ENCODE measurements at places on chromosomes 13 and 19.
A peak's percentile ranks its signal among the peaks of the same experiment; 100 is the strongest.

GRCh38 chr19:21586311-21587116 lies 81.1 kb downstream of the ZNF429 start:
- DNase-seq: peak; percentile 11

GRCh38 chr19:18543814-18544475 lies 572 bp upstream of the FKBP8 start:
- DNase-seq: peak; percentile 91

- DNase-seq: no peak
Measured at GRCh38 chr13:43316281-43316680, 292.9 kb downstream of the DNAJC15 start.

DNA sequence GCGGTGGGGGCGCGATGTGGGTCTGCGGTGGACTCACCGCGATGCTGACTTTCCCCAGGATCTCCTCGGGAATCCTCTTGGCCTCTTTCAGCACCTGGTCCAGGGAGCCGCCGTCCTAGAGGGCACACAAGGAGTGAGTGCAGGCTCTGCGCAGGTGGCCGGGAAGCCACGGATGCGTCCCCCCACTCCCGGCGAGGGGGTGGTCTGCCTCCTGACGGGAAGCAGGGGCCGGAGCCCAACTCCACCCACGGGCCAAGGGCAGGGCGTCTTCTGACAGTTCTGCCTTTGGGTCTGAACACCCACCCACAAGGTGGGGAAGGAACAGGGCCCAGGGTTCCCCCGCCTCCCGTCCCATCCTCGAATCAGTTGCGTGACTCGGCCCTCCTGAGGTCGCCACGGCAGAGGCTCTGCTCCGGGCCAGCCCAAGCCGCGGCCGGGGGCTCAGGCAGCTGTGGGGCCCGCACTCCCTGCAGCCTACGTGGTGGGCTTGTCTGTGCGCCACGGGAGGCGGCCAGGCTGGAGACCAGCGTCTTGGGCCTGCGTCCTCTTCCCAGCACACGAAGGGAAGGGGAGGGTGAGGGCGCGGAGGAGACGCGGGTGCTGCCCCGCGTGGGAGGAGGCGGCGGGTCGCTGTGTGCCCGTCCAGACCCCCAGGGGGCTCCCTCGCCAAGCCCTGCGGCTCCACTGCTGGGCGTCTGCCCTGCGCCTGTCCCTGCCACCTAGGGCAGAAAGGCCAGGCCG lies 21.4 kb downstream of the MAP2K2 start:
- DNase-seq: no peak

- no peak for DNase-seq
Measured at GRCh38 chr19:22427547-22427946, 5.4 kb upstream of the ZNF98 start.

DNA sequence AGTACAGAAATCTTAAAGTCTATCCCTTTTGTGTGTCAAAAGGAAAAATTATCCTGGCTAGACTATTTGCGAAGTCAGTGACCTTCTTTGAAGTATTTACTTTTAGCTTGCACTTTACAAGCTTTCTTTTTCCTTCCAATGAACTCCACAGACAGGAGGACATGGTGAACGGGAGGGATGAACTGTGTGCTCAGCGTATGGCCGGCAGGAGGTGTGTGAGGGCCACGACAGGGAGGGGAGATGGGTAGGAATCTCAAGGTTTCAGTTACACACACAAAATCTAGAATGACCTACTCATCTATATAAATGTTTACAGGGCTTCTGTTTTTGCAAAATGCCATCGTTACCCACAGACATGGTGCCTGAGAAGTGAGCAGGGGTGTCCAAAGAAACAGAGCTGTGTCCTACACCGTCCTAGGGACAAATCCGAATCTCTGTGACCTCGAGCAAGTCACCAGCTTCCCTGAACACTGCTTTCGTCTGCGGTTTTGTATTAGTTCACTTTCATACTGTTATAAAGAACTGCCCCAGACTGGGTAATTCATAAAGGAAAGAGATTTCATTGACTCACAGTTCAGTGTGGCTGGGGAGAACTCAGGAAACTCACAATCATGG lies 537.2 kb downstream of the LIG4 start:
- DNase-seq: no peak

- no peak for DNase-seq
Measured at GRCh38 chr19:2309734-2310362, 1.9 kb upstream of the LINGO3 start.

- DNase-seq: no peak
Measured at GRCh38 chr19:33403973-33404304, 30.4 kb downstream of the CEBPG start.

DNA sequence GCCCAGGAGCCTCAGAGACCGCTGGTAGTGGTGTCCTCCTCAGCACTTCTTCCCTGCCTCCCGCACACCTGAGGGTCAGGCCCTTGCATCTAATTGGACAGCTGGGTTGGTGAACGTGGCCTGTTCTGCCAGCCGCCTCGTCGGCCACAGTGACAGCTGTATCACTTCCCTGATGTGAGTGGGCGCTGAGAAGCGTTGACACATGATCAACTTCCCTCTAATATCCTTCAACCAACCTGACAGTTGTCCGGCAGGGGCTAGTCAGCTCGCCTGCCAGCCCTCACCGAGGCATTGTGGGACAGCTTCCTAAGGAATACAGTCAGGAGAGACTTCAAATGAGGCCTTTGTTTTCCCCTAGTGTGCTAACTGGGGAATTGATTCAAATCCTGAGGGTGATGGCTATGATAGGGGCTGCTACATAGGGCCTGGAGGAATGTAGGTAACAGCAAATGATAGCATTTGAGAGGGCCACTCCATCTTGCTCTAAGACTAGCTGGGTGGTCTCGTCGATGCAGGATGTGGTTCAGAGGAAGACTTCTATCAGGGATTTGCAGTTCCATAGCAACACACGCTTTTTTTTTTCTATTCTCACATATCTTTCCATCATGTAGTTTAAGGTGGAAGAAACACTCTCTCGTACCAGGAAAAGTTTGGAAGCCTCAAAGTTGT lies 230.8 kb downstream of the TSHZ3 start:
- no peak for DNase-seq

DNA sequence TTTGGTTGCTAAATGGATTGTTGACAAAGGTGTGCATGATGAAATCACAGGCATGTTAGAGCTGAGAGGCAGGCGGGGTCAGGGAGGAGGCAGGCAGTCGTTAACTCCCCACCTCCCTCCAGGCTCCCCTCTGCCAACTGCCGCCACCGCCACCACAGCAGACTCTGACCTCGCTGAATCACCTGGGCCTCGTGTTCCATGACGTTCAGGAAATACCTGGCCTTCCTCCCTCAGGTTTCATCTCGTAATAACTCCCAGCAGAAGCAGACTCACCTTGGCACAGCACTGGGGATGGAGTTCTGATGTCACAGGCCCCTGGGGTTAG lies 198.5 kb downstream of the KATNAL1 start:
- no peak for DNase-seq

DNA sequence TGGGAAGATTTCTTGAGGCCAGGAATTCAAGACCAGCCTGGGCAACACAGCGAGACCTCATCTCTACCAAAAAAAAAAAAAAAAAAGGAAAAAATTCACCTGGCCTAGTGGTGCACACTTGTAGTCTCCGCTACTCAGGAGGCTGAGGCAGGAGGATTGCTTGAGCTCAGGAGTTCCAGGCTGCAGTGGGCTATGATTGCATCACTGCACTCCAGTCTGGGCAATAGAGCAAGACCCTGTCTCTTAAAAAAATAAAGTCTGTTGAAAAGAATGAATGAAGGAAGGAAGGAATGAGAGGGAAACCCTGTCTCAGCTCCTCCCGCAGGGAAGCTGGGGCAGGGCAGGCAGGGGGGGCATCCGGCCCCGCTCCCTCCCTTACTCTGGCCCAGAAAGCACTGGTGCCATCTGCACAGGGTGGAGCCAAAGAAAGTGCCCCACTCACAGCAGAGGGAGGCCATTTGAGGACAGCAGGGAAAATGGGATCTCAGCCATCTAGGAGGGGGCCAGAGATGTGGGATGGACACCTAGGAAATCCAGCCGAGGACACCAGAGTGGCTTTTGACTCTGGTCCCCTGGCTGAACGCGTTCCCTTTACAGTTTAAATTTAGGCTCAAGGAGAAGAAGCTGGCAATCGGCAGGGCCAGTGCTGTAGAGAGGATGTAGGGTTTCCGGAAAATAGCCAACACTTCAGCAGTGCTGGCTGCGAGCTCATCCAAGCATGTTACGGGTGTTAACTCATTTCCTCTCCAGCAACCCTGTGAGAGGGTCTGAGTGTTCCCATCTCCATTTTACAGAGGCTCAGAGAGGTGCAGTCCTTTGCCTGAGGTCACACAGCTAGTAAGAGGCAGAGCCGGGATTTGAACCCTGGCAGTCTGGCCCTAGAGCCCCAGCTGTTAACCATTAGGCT lies 3.6 kb upstream of the HPN start:
- no peak for DNase-seq

DNA sequence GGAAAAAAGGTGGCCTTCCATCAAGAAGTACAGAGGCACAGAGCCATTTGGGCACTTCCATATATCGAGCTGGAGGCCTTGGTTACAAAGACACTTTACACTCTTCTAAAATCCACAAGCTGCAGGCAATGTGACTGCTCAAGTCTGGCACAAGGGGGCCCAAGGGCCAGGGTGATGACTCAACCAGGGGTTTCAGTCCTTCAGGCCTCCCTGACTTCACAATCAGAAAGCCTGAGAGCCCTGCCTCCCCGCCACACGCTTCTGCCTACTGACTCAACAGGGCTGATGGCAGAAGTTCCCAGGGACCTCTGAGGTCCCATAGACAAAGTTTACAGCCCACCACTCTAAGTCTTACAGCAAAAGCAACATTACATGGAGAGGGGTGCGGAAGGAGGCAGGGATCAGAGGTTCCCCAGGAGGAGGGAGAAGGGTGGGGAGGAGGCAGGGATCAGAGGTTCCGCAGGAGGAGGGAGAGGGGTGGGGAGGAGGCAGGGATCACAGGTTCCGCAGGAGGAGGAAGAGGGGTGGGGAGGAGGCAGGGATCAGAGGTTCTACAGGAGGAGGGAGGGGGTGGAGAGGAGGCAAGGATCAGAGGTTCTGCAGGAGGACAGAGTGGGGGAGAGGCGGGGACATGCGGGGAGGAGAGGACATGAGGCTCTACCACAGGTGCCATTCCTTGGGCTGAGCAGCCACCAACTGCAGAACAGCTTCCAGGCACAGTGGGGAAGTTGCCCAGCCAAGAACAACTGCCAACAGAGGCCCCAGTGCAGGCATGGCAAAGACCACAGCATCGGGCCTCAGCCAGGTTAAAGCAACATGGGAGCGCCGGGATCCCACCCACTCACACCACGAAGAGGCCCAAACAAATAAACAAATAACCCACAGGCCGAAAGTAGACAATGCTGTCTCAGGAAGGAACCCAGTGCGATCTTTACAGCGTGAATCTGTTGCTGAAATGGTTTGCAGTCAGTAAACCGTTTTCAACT lies 52.0 kb downstream of the SLC7A1 start:
- no peak for DNase-seq

- peak; percentile 88 for DNase-seq
Measured at GRCh38 chr19:43439032-43439708, 24.5 kb downstream of the TEX101 start.

- DNase-seq: peak; percentile 34
Measured at GRCh38 chr19:20038358-20039202, 725 bp downstream of the ZNF682 start.

DNA sequence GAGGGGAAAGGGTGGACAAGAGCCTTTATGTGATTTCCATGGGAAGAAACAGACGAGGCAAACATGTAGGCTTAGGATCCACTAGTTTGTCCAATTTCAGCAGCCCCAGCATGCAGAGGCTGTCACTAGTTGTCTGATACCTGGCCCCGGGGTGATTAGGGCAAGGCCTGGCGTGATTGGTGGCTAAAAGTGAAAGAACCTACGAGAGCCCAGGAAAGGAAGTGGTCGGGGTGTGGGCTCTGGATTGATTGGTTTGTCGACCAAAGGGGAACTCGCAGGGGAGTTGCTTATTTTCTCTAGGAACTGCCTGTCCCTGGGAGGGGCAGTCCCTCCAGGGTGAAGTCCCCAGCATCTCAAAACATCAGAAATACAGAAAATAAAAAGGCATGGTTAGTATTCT lies 64.2 kb upstream of the UQCRFS1 start:
- peak; percentile 78 for DNase-seq

GRCh38 chr19:50835785-50836542 lies 2.6 kb upstream of the KLK15 start:
- DNase-seq: peak; percentile 64

GRCh38 chr13:95937714-95938320 lies 115.4 kb downstream of the UGGT2 start:
- DNase-seq: no peak

Measured in CD4-positive, alpha-beta T cell treated with Interleukin-21 for 1 hour (primary cell).